ENCODE measurements at places on chromosomes 6 and 20.

DNA sequence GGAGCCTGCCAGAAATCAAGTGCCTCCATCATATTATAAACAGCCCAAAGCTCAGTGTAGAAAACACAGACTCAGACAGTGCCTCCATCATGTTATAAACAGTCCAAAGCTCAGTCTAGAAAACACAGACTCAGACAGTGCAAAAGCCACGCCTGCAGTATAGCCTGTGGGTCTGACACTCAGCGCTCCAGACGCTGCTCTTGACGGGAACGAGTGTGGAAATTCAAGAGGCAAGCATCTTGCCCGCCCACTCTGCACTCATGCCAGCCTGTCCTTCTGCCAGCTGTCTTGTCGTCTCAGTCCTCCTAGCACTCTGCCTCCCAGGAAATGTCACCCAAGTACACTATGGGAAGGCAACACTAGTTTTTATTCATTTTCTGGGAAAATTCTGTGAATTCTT lies 274.2 kb upstream of the CDH4 start:
- DNase-seq: no peak

GRCh38 chr20:47860049-47860830 lies 75.0 kb upstream of the SULF2 start:
- DNase-seq: no peak

GRCh38 chr6:74269600-74269858 lies 573.5 kb downstream of the CD109 start:
- no peak for DNase-seq

- DNase-seq: no peak
Measured at GRCh38 chr20:44644230-44644617, 7.3 kb downstream of the ADA start.

DNA sequence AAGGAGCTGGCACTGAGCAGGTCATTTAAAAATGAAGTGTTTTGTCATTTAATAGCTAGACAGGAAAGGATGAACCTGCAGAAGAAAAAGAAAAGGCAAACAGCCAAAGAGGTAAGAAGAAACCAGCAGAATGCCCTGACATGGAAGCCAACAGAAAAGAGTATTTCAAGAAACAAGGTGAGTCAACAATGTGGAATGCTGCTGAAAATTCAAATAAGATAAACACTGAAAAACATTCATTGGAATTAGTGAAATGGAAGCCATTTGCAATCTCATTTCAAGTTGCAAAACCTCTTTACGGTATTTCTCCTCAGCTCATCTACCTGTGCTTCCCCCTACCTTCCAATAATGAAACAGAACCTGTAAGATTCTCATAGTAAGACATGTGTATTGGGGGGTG lies 59.6 kb downstream of the RWDD2A start:
- DNase-seq: no peak

DNA sequence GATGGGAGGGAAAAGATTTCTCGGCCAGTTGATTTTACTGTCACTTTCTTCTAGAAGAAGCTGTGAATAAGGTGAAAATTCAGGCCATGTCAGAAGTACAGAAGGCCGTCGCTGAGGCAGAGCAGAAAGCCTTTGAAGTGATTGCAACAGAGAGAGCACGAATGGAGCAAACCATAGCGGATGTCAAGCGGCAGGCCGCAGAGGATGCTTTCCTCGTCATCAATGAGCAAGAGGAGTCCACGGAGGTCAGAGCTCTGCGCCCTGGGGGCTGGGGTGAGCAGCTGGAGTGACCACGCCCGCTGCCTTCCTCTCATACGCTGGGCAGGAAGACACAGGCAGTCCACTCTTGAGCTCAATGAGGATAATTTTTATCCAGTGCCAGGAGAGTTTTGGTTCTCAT lies 21.8 kb upstream of the C20orf144 start:
- no peak for DNase-seq

DNA sequence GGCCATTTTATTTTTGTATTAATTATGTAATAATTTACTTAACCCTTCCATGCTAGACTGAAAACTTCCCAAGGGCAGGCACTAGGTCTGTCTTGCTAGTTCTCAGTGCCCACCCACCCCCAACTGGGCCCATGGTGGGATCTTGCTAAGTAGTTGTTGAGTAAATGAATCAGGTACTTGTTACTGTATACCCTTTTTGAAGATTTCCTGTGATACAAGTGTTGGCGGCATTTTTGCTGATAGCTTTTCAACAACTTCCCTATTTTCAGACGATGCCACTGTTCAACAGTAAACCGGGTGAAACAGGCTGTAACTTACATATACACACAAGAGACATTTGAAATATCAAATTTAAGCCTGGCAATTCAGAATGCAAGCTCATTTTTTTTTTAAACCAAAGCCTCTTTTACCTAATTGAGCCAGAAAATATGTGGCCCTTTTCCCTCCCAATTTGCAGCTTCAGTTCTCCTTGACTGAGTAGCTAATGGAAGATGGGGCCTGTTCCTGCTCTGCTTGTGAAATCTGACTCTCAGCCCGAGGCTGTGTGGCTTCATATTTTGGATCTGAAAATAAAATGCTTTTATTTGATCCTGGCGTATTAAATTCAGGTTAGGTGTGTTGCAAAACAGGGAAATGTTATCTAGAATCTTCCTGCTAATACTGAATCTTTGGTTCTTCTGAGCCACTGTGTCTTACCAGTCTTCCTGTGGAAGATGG lies 288.3 kb downstream of the NRN1 start:
- DNase-seq: no peak

DNA sequence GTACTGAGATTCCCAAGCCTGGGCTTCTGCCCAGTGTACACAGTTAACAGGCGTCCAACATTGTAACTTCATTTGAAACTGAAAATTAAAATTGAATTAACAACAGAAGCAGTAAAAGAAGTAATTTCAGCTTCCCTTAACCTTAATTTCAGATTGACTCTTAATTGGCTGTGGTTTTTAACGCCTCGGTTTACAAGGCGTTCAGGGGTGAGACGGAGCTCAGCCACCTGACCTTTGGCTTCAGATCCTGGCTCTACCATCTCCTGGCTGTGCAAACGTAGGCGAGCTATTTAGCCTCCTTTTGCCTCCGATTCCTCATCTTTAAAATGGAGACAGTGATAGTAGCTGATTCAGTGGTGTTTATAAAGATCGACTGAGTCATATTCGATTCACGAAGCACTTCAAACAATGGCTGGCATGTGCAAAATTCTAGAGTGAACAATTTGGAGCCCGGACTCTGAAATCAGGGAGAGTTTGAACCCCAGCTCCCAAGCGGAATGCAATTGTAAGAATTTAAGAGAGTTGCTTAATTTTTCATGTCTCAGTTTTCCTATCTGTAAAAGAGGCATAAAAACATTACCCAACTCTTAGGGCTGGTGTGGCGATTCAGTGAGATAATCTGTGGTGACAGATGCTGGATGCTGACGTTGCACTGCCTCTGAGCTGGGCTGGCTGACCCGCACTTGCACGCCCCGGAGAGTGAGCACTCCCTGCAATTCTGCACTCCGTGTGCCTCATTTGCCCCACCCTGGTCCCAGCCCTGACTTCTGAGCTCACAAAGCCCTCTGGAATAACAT lies 23.5 kb upstream of the OCSTAMP start:
- no peak for DNase-seq

- DNase-seq: no peak
Measured at GRCh38 chr6:137768935-137769334, 98.1 kb upstream of the TNFAIP3 start.

DNA sequence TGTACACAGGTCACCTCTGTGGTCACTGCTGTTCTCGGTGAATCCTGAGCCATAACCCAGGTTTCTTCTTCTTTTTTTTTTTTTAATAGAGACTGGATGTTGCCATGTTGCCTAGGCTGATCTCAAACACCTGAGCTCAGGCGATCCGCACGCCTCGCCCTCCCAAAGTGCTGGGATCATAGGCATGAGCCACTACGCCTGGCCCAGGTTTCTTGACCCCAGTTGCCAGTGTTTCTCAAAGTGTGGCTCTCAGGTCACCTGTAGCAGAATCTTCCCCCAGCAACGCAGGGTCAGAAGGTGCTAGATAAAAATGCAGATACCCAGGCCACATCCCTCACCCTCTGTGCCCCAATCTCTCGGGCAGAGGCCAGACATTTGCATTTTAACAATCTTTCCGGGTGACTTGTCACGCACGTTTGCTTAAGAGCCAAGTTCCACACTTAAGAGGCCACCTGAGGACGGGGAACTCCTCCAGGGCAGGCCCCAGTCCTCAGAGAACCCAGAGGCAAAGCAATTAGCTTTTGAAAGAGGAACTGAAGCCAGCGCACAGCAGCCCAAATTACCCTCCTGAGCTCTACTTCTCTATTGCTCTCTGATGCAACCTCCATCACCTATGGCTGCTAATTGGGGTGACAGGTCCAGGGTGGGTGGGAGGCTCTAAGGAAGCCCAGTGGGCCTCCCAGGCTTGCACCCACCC lies 81.8 kb downstream of the NFATC2 start:
- DNase-seq: no peak

GRCh38 chr6:32430179-32430578 lies 9.5 kb upstream of the HLA-DRA start:
- no peak for DNase-seq

- no peak for DNase-seq
Measured at GRCh38 chr6:3587660-3588059, 130.8 kb upstream of the SLC22A23 start.

DNA sequence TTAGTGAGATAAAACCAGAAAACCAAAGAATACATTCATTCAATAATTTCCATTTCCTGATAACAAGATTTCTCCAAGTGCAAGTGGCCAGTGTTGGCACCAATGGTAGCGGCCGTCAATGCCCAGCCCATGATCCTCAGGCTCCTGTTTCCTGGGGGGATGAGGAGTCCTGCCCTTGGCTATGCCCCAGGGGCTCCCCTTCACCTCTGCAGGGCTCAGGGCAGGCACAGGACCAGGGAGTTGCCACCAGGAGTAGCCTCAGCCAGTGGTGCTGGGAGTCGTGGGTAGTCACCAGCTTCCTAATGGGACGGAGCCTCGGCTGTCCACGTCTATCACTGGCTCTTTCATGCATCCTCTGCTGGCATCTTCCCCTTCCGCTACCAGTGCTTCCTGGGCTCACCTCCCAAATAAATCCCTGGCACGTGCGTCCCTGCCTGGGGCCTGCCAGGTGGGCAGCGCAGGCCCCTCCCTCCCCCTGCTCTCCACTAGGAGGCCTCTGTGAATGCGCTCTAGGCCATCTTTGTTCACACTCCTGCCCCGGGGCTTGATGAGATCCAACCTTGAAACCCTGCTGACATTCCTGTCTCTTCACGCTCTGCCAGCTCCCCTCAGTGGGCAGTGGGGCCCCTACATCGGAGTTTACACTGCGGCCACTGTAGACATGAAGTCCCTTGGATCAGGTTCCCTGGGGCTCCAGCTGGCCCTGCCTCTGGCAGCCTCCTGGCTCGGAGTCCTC lies 215.7 kb downstream of the SYNDIG1 start:
- no peak for DNase-seq

GRCh38 chr6:168097621-168098430 lies 18.8 kb upstream of the FRMD1 start:
- no peak for DNase-seq

GRCh38 chr6:13229205-13230085 lies 98.9 kb downstream of the TBC1D7 start:
- no peak for DNase-seq

DNA sequence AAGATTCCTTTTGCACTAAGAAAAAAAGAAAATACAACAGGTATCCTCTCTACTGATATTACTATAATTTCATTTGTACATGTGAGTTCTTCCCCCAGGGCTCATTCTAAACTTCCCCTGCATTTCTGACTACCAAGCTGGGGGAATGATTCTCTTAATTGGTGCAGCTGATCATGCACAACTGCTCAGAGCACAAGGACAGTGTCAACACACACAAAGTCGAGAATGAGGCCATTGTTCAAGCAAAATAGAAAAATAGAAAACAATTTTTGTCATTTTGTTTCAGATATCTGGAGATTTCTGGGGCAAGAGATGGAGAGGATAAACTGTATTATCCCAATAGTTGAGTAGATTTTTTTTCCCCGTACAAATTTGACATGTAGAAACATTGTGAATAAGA lies 236.3 kb downstream of the HAO1 start:
- peak; percentile 2 for DNase-seq

DNA sequence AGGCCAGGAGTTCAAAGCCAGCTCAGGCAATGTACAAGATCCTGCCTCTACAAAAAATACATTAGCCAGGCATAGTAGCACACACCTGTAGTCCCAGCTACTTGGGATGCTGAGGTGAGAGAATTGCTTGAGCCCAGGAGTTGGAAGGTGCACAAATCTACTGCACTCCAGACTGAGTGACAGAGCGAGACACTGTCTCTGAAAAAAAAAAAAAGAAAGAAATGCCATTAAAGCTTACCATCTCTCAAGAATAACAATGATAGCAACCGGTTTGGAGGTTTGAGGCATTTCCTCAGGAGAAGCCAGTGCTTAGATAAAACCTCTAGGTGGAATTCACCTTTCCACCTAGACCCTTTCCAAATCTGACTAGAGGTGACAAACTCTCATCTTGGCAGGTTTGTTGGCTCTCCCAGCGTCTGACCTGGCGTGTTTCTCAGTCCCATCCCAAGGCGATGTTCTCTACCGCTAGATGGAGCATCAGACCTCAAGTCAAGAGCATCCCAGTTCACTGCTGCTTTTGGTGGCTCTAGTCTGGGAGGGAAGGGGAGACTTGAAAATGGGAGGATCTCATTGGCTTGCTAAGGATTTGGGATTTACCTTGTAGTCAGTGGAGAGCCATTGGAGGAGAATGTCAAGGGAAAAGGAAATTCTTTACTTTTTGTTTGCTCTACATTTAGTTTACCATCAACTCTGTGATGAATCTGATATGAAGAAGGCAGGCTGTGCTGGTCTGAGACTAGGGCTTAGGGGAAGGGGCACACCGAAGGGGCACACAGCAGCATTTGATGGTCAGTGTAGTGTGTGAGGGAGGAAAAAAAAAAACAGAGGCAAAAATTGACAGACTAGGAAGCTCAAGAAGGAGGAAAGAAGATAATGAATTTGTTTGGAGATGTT lies 67.9 kb downstream of the NCOA7 start:
- peak; percentile 7 for DNase-seq

DNA sequence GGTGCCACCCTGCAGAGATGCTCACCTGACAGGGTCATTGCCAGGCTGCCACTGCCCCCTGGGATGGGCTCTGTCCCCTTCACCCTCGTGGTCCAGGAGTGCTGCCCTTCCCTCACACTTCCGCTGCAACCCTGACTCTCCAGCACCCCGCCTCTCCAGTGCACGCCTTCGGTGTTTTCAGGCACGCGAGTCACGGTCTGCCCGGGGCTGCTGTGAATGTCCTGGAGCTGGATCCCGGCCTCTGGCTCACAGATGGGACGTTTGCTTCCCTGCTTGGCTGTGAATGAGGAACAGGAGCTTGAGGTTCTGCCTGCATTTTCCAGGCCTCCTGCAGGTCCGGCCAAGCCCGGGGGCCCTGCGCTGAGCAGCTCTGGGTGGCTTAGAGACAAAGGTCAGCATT lies 343.4 kb downstream of the SMOC2 start:
- no peak for DNase-seq

- DNase-seq: no peak
Measured at GRCh38 chr20:19129976-19130612, 82.3 kb upstream of the SLC24A3 start.

GRCh38 chr6:38155144-38155543 lies 335.6 kb downstream of the ZFAND3 start:
- DNase-seq: no peak

GRCh38 chr6:170038251-170038650 lies 252.6 kb downstream of the DLL1 start:
- DNase-seq: no peak
